Stimulated activated CD8-positive, alpha-beta memory T cell treated with anti-CD3 and anti-CD28 coated beads, Interleukin-12 subunit alpha, Interleukin-12 subunit beta, amount 100 ng/mL, for 4 hours (primary cell): ENCODE measurements at places on chromosomes 6 and 20.
A peak's percentile ranks its signal among the peaks of the same experiment; 100 is the strongest.

- DNase-seq, result no peak
Observed at GRCh38 chr6:49001856-49002541, 461.1 kb downstream of the MMUT start.

- no peak for DNase-seq
Observed at GRCh38 chr6:27777126-27777525, 135.1 kb downstream of the OR2B2 start.

DNA sequence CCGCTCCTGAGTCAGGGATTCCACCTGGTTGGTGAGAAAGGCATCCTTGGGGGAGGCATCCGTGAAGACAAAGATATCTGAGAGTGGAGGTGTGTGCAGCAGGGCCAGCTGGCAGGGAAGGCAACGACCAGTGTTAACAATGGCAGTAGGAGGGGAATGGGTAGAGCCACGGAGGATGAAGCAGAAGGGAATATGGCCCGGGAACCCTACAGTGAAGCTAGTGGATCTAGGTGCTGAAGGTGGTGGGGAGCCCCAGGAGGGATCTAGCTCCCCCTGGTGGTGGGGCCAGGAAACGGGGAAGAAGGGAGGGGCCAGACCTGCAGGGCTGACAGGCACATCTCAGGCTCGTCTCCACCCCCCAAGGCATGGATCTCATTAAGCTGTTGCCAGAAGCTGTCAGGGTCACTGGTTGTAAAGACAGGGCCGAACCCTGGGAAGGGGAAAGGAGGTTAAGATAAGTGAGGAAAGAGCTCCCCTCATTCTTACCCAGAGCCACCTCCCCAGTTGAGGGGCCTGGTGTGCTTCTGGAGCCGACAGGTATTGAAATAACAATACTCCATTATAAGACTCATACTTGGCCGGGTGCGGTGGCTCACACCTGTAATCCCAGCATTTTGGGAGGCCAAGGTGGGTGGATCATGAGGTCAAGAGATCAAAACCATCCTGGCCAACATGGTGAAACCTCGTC lies 7.3 kb downstream of the VWA7 start:
- peak; percentile 59 for DNase-seq

GRCh38 chr6:105995391-105995865 lies 90.7 kb upstream of the PRDM1 start:
- no peak for DNase-seq

GRCh38 chr20:13009682-13010406 lies 1.1 kb downstream of the SPTLC3 start:
- DNase-seq, result no peak

DNA sequence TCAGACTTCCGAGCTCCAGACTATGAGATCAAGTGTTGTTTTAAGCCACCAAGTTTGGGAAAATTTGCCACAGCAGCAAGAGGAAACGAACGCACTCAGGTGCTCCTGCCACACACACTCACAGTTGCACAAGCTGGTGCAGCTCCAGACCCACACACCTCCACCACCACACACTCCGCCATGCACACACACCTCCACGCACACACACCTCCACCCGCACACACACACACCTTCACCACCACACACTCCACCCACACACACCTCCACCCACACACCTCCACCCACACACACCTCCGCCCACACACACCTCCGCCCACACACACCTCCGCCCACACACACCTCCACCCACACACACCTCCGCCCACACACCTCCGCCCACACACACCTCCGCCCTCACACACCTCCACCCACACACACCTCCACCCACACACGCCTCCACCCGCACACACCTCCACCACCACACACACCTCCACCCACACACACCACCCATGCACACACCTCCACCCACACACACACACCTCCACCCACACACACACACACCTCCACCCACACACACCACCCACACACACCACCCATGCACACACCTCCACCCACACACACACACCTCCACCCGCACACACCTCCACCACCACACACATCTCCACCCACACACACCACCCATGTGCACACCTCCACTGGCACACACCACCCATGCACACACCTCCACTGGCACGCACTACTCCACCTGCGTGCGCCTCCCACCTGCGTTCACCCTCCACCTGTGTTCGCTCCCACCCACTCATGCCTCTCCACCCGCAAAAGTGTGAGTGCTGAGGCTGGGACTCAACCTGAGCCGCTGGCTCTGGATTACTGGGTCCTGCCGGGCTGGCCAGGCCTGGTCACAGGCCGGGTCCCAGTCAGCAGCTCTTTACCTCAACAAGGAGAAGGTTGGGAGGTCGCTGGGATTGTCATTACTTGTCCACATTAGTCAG lies 175.6 kb downstream of the BMP7 start:
- no peak for DNase-seq

DNA sequence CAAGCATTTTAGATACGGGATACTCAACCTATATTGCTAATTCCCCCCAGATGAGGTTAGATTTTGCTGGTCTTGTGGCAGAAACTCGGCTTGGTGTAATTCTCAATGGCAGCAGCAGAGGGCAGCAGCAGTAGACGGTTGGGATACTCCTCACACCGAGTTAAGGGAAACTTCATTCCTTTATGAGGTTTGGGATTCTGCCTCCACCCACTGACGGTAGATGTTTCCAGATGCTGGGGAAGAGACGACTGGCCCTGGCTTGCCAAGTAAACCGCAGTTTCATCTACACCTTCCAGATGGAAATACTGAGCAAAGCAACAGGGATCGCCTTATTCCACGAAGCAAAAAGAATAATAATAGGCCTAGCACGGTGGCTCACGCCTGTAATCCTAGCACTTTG lies 8.2 kb upstream of the TBC1D7 start:
- peak; percentile 43 for DNase-seq

GRCh38 chr6:41559655-41560427 lies 13.7 kb downstream of the FOXP4 start:
- DNase-seq, result no peak

DNA sequence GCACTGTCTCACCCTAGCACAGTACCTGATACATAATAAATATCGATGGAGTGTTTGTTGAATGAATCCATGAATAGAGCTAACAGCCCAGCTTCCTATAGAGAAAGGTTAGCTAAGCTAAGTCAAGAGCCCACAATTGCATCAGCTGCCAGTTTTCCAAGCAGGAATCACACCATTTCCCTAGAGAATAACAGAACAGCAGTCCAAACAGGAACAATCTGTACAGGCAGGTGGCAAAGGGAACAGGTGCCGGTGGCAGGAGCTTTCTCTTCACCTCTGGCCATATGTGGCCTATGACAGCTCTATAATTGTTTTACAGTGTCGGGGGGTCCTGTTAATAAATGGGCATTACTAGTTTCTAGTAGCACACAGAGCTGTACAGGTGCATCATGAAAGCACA lies 38.8 kb downstream of the ISM1 start:
- DNase-seq, result no peak

GRCh38 chr6:168060521-168060931 lies 18.5 kb downstream of the FRMD1 start:
- no peak for DNase-seq

DNA sequence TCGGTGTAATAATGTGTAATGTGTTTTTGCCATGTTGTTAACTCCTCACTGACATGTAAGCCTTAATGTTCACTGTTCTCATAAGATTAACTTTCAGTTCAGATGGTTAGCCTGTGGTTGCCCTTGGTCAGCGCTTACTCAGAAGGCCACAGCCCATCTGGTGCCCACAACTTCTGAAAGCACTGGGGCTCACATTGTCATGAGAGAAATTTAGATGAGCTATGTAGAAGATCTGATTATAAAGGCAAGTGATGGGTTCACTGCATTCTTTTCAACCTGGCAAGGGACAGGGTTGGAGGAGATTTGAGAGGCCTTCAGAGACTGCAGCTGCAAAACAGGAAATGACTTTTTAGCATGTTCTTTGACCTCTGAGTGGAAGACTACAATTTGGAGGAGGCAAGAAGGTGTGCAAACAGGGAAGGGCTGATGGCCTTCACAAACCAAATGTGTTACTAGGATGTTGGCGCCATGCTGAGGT lies 242.3 kb upstream of the SUPT3H start:
- no peak for DNase-seq

DNA sequence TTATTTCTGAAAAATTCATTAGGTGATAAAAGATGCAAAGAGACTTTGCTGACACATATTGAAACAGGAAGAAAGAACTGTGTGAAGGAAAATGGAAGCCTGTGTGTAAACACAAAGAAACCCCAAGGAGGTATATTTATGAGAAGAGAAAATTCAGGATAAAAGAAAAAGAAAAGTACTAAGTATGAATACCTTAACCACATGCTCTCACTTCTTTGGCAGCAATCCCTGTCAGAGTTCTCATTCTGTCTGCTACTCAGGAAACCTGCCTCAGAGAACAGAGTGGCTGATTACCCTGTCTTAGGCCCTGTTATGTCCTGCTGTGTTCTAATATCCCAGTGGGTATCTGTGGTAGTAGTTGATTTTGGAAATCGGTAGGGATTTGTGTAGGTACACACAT lies 457.9 kb downstream of the TBC1D32 start:
- no peak for DNase-seq

GRCh38 chr6:163872335-163872734 lies 457.8 kb downstream of the QKI start:
- no peak for DNase-seq

DNA sequence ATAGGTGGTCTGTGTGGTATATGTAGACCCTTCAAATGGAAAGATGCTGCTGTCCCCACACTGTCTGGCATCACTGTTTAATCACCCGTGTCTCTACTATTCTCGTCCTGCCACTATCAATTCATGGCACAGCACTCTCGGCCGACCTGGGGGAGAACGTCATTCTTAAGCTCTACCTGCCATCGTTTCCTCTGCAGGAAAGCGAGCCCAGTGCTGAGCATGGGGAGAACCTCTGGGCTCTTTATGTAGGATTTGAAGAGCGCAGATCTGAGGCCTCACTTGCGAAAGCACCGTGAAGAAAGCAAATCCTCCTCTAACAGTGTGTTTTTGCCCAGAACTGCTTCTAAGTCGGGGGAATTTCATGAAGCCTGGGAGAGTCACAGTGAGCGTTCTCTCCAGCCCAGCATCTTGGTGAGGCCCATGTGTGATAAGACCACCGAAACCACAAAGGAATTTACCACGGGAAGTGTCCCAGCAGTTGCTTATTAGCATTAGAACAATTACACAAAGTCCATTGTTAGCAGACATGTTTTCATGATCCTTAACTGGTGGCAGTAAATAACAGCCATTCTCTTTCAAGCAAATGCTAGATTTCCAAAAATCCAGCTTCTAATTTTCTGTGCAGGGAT lies 124.3 kb downstream of the SCML4 start:
- DNase-seq, result no peak

DNA sequence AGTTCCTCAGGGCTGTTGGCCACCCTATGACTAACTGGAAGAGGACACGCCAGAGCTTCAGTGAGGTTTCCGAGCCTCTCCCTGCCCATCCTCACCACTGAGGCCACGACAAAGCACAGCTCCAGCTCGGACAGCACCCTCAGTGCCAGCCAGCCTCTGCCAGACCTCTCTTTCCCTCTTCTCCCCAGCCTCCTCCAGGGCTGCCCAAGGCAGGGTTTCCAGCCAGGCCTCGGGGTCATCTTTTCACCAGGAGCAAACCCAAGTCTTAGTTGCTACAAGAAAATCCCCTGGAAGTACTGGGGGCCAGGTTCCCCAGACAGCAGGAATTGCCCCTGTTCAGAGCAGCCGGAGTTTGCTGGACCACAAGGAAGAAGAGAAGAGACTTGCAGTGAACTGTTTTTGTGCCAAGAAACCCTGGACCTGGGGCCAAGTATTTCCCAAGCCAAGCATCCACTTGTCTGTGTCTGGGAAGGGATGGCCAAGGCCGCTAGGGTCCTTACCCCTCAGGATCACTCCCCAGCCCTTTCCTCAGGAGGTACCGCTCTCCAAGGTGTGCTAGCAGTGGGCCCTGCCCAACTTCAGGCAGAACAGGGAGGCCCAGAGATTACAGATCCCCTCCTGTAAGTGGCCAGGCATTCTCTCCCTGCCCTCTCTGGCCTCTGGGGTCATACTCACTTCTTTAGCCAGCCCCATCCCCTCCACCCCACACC lies 41.6 kb downstream of the PLAGL2 start:
- DNase-seq, result no peak

DNA sequence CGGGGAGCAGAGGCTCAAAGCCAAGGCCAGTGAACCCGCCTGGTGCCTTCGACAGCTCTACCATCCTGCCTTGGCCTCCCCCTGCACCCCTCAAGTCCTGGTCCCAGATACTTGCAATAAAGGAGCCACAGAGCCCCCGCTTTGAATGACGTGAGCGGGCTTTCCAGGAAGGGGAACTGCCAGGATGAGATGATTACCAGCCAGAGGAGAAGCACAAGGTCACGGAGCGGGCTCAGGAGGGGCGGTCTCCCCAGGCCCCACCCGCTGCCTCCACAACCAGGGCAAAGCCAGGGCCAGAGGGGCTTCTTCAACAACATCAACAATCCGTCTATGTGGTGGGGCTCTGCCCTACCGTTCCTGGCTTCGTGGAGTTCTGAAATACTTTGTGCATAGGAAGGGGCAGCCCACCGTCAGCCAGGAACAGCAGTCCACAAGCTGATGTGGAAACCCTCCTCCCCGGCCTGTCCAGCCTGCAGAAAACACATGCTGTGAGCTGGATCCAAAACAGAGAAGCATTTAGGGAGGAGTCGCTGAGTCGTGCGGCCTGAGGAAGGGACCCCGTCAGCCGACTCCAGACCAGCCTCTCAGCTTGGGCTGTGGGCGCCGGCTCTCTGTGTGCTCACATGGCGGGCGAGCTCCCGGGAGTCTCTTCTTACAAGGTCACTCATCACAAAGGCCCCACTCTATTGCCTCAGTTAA lies 392.5 kb downstream of the CDH4 start:
- no peak for DNase-seq

DNA sequence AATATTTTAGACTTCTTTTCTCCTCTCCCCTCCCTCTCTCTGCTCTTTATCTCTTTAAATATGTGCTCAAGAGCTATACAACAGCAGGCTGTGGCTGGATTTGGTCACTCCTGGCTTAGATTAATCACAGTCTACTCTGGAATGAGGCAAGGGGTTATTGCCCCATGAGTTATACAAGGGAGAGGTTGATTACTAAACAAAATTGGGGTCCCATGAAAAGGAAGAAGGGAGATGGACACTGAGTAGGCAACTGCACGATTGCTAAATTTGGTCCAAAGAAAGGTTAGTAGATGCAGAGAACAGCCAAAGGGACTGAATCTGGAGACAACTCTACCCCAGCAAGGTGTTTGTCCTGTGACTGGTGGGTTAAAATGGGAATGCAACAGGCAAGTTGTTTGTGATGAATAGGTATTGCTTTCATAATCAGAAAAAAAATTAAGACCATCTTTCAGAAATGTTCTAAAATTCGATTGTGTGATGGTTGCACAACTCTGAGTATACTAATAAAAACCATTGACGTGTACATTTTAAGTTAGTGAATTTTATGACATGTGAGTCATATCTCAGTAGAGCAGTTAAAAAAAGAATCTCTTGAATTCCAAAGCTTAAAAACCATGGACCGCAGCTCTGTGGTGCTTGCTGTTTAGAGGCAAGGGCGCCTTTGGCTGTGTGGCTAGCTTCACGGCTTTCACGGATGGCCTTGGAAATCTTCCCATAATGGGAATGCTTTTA lies 57.1 kb downstream of the KIZ start:
- no peak for DNase-seq

- DNase-seq, result no peak
Observed at GRCh38 chr6:125742464-125743120, 6.8 kb upstream of the HEY2 start.

- DNase-seq, result no peak
Observed at GRCh38 chr6:153994811-153995210, 44.2 kb upstream of the OPRM1 start.
